Metanephros (tissue), 2 donors: ENCODE measurements at places on chromosomes 5 and 9. TPM values are rescaled to one million over a fixed set of nuclear protein-coding genes. Genes with fewer than 3 reads are reported as not detected.

Gene ISL1
- total RNA-seq = not detected

Gene OR1K1
- not detected for total RNA-seq

Gene OR1J2
- total RNA-seq = not detected

Gene PSIP1
- 57.3 TPM for total RNA-seq

Gene RNF145
- total RNA-seq = 48.3 TPM

Gene GCNT1
- 5.4 TPM for total RNA-seq

Gene SPATA31C1
- 0.18 TPM for total RNA-seq

Gene PROB1
- 11.2 TPM for total RNA-seq

Gene GPR151
- total RNA-seq = not detected
